Epithelial cell of alveolus of lung (primary cell): ENCODE measurements at places on chromosomes 7 and 10. TPM values are rescaled to one million over a fixed set of nuclear protein-coding genes. Genes with fewer than 3 reads are reported as not detected.

Gene ECHDC3
- total RNA-seq = 29.9 and 48.6 TPM in 2 replicates

Gene KLF14
- 0.13 TPM in 1 of 2 replicates, not detected in the other for total RNA-seq

Gene ZNF485
- 1.3 and 3.1 TPM in 2 replicates for total RNA-seq

Gene GPR26
- total RNA-seq = not detected in 2 replicates

Gene MUC12
- 3.0 TPM in 1 of 2 replicates, not detected in the other for total RNA-seq

Gene FGFR2
- 0.52 TPM in 1 of 2 replicates, not detected in the other for total RNA-seq

Gene SLC13A1
- total RNA-seq = not detected in 2 replicates
